Anterior cingulate cortex (tissue), 58 donors: ENCODE measurements at places on chromosomes 6 and 20.

GRCh38 chr6:11885159-11885558 lies 106.6 kb upstream of the ADTRP start:
- DNase-seq = no peak

- no peak for DNase-seq
Observed at GRCh38 chr6:130132286-130132701, 90.5 kb downstream of the SAMD3 start.

DNA sequence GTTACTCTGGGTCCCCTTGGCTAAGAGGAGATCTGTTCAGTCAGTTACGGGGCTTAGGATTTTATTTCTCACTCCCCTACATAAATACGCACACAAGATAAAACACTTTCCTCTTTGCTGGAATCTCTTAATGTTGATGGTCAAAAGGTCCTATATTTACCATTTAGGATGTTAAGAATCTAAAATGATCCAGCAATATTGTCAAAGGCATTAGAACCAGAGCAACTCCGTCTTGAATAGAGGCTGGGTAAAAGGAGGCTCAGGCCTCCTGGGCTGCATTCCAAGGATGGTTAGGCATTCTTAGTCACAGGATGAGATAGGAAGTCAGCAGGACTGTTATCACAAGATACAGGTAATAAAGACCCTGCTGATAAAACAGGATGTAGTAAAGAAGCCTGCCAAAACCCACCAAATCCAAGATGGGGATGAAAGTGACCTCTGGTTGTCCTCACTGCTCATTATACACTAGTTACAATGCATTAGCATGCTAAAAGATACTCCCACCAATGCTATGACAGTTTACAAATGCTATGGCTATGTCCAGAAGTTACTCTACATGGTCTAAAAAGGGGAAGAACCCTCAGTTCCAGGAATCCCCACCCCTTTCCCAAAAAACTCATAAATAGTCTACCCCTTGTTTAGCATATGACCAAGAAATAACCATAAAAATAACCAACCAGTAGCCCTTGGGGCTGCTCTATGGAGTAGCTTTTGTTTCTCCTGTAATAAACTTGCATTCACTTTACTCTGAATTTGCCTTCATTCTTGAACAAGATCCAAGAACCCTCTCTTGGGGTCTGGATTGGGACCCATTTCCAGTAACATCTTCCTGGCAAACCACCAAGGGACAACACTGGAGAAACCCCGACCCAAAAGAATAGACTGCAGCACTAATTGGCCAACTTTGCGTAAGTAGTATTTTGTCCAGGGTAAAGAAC lies 107.5 kb downstream of the DTNBP1 start:
- DNase-seq = no peak

DNA sequence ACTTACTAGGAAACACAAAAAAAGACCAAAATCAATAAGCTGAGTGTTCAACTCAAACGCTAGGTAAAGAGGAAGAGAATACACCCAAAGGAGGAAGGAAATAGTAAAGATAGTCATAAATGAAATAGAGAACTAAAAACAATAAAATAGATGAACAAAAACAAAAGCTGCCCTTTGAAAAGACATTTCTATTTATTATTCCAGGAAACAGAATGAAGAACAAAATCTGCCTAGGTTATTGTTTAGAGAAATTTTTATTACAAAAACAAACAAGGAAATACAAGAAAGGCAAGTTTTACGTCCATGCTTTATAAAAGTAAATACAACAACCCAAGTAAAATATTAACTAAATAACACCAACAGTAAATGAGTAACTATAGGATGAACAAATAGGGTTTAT lies 20.1 kb downstream of the HLA-DMB start:
- DNase-seq = no peak

DNA sequence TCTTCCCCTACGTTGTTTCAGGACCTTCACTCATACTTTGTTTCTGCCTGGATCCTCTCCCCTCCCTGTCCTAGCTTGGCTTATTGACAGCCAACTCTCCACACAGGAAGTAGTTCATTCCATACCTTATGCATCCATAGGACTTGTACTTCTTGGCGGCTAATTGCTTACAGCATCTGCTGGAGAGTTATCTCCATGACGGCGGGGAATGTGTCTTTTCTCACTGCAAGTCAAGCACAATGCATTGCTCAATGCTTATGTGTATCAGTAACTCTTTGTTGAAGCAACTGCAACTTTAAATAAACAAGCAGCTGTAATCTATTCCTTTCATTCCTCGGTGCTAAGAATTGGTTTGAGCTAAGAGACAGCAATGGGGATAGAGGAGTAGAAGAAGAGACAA lies 551.3 kb upstream of the EPHA7 start:
- DNase-seq = no peak

- DNase-seq = no peak
Observed at GRCh38 chr6:22221630-22222029, 75.2 kb downstream of the PRL start.

DNA sequence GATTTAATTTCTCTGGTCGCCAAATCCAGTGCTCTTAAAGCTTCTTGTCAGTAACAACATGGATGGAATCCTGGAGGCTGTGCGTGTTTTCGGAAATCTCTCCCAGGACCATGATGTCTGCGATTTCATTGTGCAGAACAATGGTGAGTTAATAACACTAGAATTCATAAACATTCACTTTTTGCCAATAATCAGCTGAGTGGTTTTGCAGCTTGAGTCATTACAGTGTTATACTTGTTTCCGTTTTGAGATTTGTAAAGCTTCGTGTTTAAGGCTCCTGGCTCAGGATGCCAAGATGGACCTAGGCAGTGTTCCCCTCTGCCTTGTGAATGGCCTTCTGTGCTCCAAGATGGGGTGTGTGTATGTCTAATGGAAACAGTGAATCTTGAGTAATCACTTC lies 113.8 kb downstream of the ARMC2 start:
- DNase-seq = no peak

DNA sequence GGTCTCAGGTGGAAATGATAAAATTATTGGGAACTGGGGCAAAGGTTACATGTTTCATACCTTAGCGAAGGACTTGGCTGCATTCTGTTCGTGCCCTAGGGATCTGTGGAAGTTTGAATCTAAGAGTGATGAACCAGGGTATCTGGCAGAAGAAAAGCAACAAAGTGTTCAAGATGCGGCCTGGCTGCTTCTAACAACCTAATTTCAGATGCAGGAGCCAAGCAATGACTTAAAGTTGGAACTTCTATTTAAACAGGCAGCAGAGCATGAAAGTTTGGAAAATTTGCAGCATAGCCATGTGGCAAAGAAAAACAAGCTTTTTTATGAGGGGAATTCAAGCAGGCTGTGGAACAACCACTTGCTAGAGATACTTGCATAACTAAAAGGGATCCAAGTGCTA lies 73.5 kb downstream of the CD24 start:
- no peak for DNase-seq

- no peak for DNase-seq
Observed at GRCh38 chr6:30167101-30167500, 3.8 kb downstream of the TRIM15 start.

DNA sequence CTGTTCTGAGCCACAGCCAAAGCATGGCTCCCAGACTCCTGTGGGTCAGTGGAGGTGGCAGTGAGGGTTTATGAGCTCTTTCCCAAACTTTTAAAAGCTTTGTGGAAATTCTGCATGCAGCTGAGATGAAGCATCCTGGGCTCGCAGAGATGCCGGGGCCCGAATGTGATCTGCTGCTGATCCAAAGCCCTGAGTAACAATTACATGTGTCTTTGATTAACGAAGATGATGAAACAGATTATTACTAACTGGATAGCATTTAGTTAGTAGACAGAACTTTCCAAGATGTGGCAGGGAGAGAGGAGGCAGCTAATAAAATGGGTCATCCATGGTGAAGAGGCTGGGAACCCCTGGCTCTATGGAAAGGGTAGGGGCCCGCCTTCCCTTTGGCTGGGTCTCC lies 43.9 kb upstream of the MDFI start:
- no peak for DNase-seq

DNA sequence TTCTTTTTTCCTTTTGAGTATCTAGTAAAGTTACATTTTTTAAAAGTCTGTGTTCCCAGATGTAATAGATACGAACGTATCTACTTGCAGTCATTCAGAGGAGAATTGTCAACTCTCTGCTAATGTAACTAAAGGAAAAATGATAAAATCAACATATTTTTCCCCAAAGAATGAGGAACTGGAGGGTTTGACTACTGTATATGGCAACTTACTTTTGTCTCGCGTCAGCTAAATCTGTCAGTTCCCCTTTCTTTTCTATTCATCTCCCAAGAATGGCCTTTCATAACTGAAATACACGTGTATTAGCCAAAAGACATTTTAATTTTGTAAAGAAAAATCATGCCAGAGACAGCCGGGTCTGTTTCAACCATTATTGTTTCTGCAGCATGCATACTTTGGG lies 5.4 kb downstream of the EYA2 start:
- DNase-seq = no peak

- no peak for DNase-seq
Observed at GRCh38 chr20:11520596-11520995, 397.1 kb upstream of the BTBD3 start.

DNA sequence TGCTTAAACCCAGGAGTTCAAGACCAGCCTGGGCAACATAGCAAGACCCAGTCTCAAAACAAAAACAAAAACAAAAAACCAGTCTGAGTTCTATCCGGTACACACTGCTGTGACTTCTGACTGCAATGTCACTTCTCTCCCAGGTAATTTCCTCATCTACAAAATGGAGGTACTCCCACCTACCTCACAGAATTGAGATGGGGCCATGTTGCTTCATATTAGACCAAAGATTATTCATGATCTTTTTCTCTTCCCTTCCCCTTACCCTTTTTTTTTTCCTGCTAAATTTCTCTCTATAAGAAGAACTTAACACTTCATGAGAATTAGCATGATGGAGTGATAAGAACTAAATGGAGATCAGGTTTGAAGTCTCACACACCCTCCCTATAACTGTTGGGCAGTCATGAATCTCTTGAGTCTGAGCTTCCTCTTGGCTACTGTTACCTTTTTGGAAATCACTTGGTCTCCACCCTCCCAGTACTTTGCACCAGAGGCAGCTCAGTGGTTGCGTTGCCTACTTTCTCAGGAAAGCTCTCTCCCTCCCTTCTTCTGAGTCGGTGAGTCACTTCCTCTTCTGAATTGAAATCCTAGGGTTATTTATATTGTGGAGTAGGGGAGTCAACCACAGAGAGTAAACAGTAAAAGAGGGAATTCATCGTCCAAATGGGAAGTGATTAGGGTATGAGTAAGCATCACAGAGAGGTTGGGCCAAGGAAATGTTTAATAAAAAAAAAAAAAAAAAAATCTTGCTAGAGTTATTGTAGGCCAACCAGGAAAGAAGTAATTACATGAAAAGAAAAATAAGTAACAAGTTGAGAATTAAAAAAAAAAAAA lies 59.9 kb upstream of the MAP7 start:
- no peak for DNase-seq

- DNase-seq = no peak
Observed at GRCh38 chr20:58842276-58842675, 8.4 kb downstream of the GNAS-AS1 start.

GRCh38 chr6:134176264-134176975 lies 124.0 kb upstream of the SLC2A12 start:
- peak; percentile 40 for DNase-seq

- DNase-seq = no peak
Observed at GRCh38 chr20:49786196-49786595, 26.4 kb upstream of the SLC9A8 start.
